ENCODE measurements at places on chromosomes 3 and 15.

DNA sequence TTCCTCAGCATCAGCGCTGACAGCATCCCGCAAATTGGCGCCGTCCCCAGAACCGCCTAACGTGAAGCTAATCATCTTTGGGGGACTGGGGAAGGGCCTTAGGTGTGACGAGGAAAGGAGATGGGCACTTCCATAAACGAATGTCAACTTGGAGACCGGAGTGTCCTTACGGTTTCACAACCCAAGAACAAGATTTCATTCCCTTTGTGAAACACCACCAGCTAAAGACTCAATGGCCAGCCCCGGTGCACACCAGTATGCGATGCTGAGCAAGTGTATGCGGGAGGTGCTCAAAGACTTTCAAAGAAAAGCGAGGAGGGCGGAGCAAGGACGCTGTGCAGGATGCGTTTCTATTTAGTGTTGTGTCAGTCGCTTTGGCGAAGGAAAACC, 759 bp upstream of the TTBK2 start:
- peak; percentile 39 for DNase-seq

DNA sequence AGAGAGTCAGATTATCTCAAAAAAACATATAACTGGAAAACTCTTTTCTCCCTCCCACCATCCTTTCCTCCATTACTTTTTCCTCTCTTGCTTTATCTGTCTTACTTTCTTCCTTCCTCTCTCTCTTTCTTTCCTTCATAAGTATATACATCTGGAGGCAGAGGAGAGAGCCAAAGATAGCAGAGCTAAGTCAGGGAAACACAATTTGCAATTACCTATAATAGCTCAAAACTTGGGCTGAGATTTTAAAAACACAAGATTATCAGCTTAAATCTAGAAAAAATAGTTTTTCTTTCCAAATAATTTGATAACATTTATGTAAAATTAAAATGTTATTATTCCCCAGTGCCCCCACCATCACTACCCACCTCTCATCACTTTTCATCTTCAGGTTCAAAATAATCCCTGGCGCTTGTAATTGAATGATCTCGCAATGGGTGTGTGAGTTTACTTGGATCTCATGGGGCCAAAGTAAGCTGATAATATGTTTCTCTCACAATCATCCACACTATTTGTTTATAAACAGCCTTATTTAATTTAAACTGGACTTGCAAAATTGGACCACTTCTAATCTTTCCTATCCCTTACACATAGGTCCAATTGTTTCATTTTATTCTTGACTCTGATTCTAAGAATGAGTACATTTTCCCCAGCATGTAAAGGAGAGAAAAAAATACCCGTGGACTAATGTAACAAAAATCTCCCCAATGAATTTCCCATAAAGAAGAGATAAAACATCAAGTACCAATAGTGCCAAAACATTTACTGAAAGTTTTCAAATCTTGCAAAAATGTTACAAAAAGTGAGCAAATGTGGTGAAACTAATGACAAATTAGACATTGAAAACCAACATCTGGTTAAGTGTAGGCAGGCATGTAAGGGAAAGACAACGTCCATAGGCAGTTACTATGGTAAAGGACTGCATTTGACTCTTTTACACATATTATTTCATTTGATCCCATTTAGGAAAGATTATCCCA, 236.9 kb downstream of the DTWD1 start:
- DNase-seq, result no peak

- DNase-seq, result no peak
Measured at GRCh38 chr3:43353923-43354670, 67.8 kb downstream of the SNRK start.

GRCh38 chr3:123075359-123075758, 8.5 kb downstream of the PDIA5 start:
- DNase-seq, result no peak

- DNase-seq, result no peak
Measured at GRCh38 chr3:16523778-16524177, 10.3 kb upstream of the RFTN1 start.

DNA sequence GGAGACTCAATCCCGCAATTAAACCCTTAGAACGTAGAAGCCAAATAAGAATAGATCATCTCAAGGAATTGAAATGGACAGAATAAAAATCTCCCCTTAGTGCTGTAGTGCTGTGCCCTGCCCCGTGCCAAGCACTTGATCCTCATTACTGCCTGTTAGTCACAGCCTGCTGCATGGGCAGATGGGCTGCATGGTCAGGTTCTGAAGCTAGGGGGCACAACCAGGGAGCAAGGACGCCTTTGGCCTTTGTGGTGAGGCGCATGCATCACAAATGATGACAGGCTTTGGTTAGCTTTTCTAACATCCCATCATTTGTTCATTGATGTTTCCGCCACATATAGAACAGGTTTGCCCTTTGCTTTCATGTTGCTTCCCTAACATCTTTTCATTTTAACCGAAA, 336.3 kb upstream of the ADAMTS9 start:
- no peak for DNase-seq

- no peak for DNase-seq
Measured at GRCh38 chr15:92076541-92076940, 223.0 kb downstream of the SLCO3A1 start.

- no peak for DNase-seq
Measured at GRCh38 chr15:71160976-71161375, 45.7 kb downstream of the THSD4 start.

- no peak for DNase-seq
Measured at GRCh38 chr15:34079904-34080303, 21.8 kb downstream of the EMC7 start.

DNA sequence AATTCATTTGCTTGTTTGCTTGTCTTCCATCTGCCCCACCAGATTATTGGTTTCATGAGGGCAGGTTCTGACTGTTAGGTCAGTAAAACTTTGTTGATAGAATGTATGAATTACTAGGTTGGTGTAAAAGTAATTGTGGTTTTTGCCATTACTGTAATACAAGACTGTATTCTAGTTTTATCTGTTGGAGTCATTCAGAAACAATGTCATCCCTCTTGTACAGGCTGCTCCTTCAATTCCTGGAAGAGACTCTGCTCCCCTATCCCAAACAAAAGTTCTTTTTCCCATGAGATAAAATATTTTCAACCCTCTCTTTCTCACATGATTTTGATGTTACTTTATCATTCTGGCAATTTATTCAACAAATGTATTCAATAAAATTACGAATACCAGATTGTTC, 115.0 kb downstream of the CHST2 start:
- no peak for DNase-seq

- DNase-seq, result no peak
Measured at GRCh38 chr3:94362393-94362792, 299.5 kb downstream of the NSUN3 start.

DNA sequence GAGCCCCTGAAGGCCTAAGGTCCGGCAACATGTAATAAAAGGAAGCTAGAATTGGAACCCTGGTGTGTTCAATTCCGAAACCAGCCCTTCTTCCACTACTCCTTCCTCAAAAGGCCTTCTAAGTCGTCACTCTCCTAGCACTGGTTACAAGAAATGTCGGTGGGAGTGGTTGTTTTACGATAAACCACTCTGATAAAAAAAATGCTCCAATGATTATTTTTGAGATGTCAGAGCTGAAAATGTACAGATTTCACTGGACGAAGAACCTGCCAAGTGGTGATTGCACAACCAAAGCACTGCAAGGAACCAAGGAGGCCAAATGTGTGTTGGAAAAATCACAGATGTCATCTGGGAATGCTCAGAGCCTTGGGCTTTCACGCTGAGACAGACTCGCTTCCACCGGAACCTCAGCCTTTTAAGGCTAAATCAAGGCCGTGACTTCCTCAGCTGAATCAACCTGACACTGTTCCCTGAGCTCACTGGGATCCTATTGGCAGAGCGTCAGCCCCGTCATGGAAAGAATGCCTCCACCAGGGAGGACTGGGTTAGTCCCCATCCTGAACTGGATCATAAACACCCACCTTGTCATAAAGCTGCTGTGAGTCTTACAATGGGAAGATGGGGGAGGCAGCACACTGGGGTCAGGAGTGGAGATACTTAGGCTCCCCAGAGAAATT, 108.1 kb upstream of the THBS1 start:
- no peak for DNase-seq

DNA sequence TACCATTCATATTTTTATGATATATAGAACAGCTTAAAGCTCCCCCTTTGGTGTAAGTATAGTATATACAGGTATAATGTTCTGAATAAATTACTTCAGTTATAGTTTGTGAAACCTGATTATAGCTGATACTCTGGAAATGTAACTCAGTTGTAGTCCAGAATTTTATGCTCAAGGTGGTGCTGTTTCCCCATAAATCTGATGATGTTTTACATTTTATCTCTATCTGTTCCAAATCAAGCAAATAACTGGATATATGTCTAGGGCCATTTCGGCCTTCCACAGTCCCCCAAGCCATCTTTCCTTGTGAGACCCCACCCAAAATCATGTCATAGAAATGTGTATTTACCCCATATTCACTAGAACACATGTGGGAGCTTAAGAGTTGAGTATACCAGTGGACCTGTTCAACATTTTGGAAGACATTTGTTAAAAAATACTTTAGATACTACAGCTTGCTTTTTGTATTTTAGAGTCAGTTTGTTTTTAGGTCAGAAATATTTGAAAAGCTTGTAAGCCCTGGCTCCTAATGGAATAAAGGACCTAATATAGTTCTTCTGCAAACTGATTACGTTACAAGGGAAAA, 107.1 kb downstream of the ATG7 start:
- DNase-seq, result no peak

- no peak for DNase-seq
Measured at GRCh38 chr3:58164906-58165821, 45.6 kb downstream of the DNASE1L3 start.

DNA sequence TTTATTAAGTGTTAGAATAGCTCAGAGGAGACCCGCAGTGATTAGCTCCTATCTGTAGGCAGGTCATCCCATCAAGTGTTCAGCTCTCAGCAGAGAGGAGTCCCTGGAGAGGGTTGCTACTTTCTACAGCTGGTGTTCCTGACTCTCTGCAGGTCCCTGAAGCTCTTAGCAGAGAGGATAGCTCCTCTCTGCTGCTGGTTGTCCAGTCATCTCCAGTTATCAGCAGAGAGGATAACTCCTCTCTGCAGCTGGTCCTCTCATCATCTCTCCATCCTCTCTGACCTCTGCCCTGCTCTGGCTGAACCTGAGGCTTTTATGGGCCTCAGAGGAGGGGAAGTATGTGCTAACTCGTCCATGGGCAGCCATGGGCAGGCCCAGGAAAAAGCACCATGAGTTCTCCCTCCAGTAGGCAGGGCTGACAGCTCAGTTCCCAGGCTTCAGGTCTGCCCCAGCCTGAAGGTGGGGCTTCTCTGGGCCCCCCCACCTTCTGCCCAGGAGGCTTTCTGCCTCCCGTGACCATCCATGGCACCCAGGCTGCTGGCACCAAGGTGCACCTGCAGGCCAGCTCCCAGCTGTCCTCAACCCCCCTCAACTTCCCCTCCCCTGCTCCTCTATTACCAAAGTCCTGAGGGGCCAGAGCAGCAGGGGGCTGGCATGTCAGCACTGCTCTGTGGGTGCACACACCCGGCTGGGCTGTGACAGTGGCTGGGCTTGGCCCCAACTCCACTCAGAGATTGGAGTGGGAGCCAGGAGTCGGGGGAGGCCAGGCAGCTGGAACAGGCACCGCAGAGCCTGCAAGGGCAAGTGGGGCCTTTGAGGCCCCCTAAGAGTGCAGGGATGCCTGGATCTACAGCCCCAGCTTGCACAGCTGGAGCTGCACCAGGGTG, 98.9 kb upstream of the FRMD4B start:
- DNase-seq, result no peak

- no peak for DNase-seq
Measured at GRCh38 chr3:14474363-14475081, 65.6 kb downstream of the GRIP2 start.

DNA sequence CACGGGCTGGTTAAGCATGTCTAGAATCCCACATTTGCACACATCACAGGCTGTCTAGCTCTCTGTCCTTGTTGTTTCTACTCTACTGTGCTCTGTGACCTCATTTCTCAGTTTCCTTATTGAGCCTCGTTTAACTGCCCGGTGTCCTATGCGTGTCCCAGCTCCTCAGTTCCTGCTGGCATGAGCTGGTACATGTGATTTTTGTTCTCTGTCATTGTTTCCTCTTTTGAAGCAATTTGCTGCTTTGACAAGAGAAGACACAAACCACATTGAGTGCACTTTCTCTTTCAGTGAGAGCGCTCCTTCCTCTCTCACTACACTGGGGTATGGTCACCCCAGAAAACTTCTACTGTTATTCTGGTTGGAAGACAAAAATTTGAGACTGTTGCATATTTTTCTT, 563.5 kb downstream of the PDCD6IP start:
- peak; percentile 22 for DNase-seq

DNA sequence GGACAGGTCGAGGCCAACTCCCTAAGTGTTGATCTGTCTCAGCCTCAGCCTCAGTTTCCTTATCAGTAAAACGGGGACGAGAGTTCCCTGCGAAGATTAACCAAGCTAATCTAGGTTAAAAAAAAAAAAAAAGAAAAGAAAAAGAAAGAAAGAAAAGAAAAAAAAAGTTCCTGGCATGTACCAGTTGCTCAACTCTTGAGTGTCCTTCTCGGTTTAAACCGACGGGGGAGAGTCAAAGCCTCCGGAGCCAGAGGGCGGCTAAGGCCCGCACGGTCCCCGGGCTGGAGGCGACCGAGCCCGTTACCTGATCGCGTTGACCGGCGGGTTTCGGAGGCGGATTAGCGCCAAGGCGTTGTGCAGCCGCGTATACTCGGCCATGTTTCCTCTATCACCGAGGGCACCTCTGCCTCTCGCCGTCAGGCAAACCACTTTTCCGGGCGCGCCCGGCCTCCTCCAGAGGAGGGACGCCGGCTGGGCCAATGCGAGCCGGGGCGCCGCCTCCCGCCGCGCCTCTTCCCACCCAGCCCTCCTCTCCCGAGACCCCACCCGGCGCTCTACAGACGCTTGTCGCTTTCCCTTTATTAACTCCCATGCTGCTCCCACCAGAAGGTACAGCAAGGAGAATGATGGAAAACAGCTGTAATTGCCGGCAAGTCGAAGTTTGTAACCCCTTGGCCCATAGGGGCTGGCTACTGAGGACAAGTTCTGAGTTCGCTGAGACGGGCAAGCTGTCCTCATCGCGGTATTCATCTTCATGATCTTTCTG, at the start of gene EHHADH:
Gene EHHADH (minus strand): TSS at position 405 of the 766 bp plus-strand sequence. CDS start 27 bp downstream, at position 378.
- DNase-seq, result peak; percentile 52

DNA sequence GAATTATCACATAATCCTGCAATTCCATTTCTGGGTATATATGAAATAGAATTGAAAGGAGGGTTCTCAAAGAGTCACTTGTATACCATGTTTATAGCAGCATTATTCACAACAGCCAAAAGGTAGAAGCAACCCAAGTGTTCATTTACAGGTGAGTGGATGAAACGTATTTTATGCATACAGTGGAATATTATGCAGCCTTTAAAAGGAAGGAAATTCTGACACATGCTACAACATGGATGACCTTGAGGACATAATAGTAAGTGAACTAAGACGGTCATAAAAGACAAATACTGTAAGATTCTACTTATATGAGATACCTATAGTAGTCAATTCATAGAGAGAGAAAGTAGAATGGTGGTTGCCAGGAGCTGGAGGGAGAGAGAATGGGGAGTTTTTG, 110.8 kb upstream of the LIPC start:
- DNase-seq, result no peak

GRCh38 chr15:25730918-25731317, 132.2 kb downstream of the ATP10A start:
- no peak for DNase-seq

- no peak for DNase-seq
Measured at GRCh38 chr3:143865302-143865701, 17.0 kb upstream of the SLC9A9 start.
